Cardiac fibroblast (primary cell): ENCODE measurements at places on chromosomes 5 and 9.

- no peak for DNase-seq
Measured at GRCh38 chr5:89998519-89999305, 410.8 kb downstream of the CETN3 start.

DNA sequence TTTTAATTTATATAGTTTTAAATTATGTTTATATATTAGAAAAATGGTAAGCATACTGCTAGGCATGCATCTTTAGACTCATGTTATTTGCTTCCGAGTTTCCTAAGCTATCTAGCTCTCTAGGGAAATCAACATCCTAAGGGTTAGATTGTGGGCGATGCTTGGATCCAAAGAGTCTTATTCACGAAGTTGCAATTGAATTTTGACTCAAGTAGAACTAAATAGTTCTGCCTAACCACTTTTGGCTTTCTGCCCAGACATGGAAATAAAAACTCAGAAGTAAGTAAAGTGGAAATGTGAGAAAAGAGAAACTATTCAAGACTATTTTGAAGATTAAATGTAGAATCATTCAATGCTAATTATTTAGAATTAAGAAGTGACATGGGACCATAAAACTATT is 440.4 kb downstream of the CDH18 start:
- peak; percentile 46 for DNase-seq

- DNase-seq: peak; percentile 9
Measured at GRCh38 chr5:109485030-109485429, 75.3 kb upstream of the PJA2 start.

DNA sequence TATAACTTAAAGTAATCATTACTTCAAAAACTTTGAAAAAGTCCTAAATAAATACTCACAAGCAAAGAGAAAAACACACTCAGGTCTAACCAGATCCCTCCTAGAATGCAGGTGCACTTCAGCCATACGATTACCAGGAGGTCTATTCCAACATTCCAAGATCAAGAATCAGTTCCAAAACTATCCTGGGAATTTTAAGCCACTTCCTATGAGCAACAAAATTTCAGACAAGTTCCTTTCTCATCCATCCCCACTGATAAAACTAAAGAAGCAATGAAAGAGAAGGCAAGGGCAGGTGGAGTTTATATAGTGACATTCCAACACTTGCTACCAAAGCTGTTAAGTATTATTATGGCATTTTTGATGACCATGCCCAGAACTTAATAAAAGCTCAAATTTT is 29.6 kb downstream of the MLLT3 start:
- no peak for DNase-seq
